ENCODE measurements at places on chromosomes 11 and 22. TPM values are rescaled to one million over a fixed set of nuclear protein-coding genes. Genes with fewer than 3 reads are reported as not detected.

GRCh38 chr11:32198053-32198452 lies 107.2 kb downstream of the RCN1 start:
- H3K27me3 ChIP-seq, result peaks cover 4% of the 10 kb centered on the region
- H3K4me1 ChIP-seq, result no peaks in the 10 kb centered on the region
- no peak for DNase-seq
- H3K27ac ChIP-seq, result no peak overlapping the region
- H3K36me3 ChIP-seq, result no peaks in the 10 kb centered on the region

Gene RAB38
- total RNA-seq, result 21.0 TPM

DNA sequence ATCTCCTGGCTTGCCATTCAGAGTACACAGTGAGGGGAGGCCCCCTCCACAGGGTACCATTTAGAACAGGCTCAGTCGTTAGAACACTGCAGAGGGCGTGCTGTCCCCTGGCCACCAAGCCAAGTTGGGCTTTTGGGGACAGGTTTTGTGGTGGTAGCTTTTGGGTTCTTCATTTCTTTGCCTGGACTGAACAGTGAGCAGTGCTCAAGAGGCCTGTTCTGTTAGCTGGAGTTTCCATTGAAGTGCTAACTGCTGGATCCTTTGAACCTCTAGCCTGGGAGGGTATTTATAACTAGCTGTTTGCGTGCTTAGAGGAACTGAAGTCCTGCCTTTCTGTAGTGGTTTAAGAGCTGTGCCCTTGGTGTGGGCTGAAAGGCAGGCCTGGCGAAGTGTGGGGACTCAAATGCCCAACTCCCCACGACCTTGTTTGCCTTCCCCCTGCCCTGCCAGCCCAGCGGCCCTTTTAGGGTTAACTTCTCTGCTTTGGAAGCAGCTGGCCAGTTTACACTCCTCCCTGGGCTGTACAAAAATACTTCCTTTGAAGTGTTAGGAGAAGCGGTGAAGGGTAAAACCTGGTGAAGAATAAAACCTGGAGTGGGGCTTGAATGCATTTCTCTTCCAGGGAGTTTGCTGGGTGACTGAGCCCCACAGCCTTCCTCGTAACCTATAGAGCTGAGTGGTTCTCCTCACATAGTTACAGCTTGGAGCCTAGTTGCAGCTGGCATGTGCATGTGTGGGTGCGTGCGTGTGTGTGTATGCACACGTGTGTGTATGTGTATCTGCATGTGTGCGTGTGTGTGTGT lies 34.6 kb downstream of the ZNRF3 start:
- peaks cover 11% of the 10 kb centered on the region for H3K4me1 ChIP-seq
- H3K4me3 ChIP-seq, result no peak overlapping the region
- peaks cover 60% of the 10 kb centered on the region for H3K27me3 ChIP-seq
- no peak for DNase-seq

DNA sequence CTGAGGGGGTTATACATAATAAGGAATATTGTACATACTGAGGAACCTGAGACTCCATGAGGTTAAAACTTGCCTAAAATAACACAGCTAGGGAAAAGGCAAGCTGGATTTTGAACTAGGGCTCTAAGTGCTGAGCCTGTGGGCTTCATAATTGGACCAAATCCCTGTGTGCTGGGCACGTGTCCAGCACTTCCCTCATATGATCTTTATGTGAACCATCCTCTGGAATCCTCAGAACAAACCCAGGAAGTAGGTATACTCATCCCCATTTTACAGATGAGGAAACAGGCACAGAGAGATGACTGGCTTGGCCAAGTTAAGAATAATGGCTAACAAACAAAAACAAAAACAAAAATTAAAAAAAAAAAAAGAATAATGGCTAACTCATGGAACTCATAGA lies 14.9 kb downstream of the RTN4RL2 start:
- no peaks in the 10 kb centered on the region for H3K36me3 ChIP-seq
- DNase-seq, result no peak
- peak overlapping the region; percentile 40 for H3K4me3 ChIP-seq
- H3K27me3 ChIP-seq, result peaks cover 5% of the 10 kb centered on the region
- H3K27ac ChIP-seq, result no peak overlapping the region

Gene TSPAN18
- 0.52 TPM for total RNA-seq

DNA sequence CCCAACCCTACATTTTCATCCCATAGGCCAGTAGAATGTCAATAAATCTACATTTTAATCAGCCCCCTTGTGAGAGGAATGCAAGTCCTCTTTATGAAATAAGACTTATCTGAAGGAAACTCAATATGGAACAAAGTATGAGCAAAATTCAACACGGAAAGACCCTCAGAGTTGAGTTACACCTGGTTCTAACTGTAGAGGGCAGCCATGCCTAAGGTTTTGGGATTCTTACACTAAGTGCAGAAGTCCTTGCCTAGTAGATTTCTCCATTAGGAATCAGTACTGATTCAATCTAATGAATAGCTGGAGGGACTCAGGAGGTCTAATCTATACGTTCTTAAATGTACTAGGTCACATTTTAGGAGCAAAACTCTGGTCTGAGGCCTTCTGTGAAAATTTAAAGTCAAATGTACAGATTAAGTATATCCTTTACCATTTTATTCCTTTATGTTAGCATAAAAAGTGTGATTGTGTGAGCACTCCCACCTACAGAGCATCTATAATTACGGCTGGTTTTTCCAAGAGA lies 904.5 kb downstream of the DLG2 start:
- DNase-seq, result no peak
- no peak overlapping the region for H3K27ac ChIP-seq
- no peaks in the 10 kb centered on the region for H3K4me1 ChIP-seq
- no peak overlapping the region for H3K4me3 ChIP-seq

Gene SCN4B
- total RNA-seq, result 0.58 TPM

GRCh38 chr11:90476442-90477007 lies 253.7 kb upstream of the CHORDC1 start:
- DNase-seq, result no peak
- H3K27me3 ChIP-seq, result no peaks in the 10 kb centered on the region
- no peak overlapping the region for H3K4me3 ChIP-seq
- no peak overlapping the region for H3K27ac ChIP-seq
- H3K36me3 ChIP-seq, result no peaks in the 10 kb centered on the region

- no peak overlapping the region for H3K4me3 ChIP-seq
- DNase-seq, result no peak
- no peaks in the 10 kb centered on the region for H3K4me1 ChIP-seq
- H3K27me3 ChIP-seq, result peaks cover 3% of the 10 kb centered on the region
- no peak overlapping the region for H3K27ac ChIP-seq
Observed at GRCh38 chr22:48800036-48800885, 1027.4 kb downstream of the BRD1 start.

- no peaks in the 10 kb centered on the region for H3K27me3 ChIP-seq
- no peak overlapping the region for H3K27ac ChIP-seq
- no peak overlapping the region for H3K4me3 ChIP-seq
- DNase-seq, result no peak
- H3K4me1 ChIP-seq, result no peaks in the 10 kb centered on the region
Observed at GRCh38 chr11:97607291-97608000, 1217.6 kb downstream of the JRKL start.

Gene CHKA
- 17.8 TPM for total RNA-seq

GRCh38 chr11:12087075-12088004 lies 23.1 kb upstream of the MICAL2 start:
- peak; percentile 22 for DNase-seq
- H3K27ac ChIP-seq, result no peak overlapping the region
- no peaks in the 10 kb centered on the region for H3K27me3 ChIP-seq
- H3K36me3 ChIP-seq, result no peaks in the 10 kb centered on the region
- peaks cover 41% of the 10 kb centered on the region for H3K4me1 ChIP-seq

DNA sequence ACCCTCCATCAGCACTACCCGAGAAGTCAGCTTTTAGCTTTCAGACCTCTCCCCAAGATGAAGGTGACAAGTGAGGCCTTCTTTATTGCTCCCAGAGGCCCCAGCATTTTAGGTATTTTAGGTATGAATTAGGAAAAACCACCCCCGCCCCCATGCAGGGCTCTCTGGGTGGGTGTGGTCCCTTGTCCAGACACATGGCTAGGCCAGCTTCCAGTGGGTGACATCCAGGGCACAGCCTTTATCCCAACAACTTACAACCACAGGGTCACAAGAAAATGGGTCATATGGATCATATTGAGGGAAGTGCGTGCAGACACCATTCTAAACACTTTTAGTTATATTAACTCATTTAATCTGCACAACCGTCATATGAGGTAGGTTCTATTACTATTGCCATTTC lies 42.1 kb downstream of the RIBC2 start:
- H3K36me3 ChIP-seq, result no peaks in the 10 kb centered on the region
- H3K4me1 ChIP-seq, result no peaks in the 10 kb centered on the region
- no peak for DNase-seq
- no peak overlapping the region for H3K4me3 ChIP-seq

DNA sequence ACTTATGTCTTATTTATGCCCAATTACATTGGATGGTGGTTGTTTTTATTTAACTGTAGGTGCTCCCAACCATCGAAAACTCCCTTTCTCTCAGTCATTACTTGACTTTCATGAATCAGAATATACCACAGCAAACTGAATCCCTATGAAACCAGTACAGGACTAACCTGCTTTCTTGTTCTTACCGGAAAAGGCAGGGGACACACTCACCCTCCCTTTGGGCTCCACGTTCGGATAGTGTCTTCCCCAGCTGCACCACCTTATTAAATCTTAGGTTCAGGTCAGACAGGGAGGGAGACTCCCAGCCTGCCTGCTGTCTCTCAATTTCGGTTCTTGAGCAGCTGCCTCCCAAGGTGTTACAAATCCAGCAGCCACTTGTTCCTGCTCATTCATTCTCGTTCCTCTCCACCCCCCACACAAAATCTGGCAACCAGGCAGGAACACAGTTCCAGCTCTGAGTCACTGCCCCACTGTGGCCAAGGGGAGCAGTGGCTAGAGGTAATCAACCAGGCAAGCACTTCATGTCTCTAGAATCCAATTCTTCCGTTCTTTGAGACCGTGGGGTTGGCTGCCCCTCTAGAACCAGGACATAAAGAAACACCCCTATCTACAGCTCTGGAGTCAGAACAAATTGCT lies 133.0 kb downstream of the PLEKHA7 start:
- no peak overlapping the region for H3K4me3 ChIP-seq
- no peaks in the 10 kb centered on the region for H3K36me3 ChIP-seq
- no peak for DNase-seq
- no peak overlapping the region for H3K27ac ChIP-seq
- H3K4me1 ChIP-seq, result peaks cover 2% of the 10 kb centered on the region
- peaks cover 15% of the 10 kb centered on the region for H3K27me3 ChIP-seq

GRCh38 chr11:126307706-126308105 lies 3.8 kb downstream of the DCPS start:
- no peaks in the 10 kb centered on the region for H3K27me3 ChIP-seq
- no peak overlapping the region for H3K27ac ChIP-seq
- no peak for DNase-seq
- no peak overlapping the region for H3K4me3 ChIP-seq

- H3K27ac ChIP-seq, result no peak overlapping the region
- H3K36me3 ChIP-seq, result no peaks in the 10 kb centered on the region
- peaks cover 15% of the 10 kb centered on the region for H3K4me1 ChIP-seq
- no peak for DNase-seq
- H3K27me3 ChIP-seq, result peaks cover 16% of the 10 kb centered on the region
Observed at GRCh38 chr22:50008151-50009040, 4.2 kb downstream of the IL17REL start.
